Muscle of arm (tissue), 14 donors: ENCODE measurements at places on chromosomes 2 and 18. TPM values are rescaled to one million over a fixed set of nuclear protein-coding genes. Genes with fewer than 3 reads are reported as not detected.
A peak's percentile ranks its signal among the peaks of the same experiment; 100 is the strongest.

DNA sequence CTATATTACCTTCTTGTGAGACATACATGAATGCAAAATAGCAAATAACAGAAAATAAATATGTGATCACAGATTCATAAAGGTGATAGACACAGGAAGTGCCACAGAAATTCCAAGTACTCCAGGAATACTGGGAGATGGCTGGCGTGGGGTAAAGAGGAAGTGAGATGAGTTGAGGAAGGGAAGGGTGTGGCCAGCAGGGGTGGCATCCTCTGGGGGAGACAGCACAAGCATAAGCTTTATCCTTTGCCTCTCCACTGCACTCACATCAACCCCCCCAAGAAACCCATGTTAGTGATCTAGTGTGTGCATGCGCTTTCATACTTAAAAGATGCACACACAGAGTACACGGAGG lies 94.8 kb upstream of the B3GNT7 start:
- no peak for DNase-seq

GRCh38 chr2:165801176-165801575 lies 7.1 kb upstream of the GALNT3 start:
- no peak for DNase-seq

KCNG3 gene
- polyA plus RNA-seq: not detected

GRCh38 chr2:15893689-15894480 lies 46.5 kb upstream of the MYCN start:
- DNase-seq: no peak

DNA sequence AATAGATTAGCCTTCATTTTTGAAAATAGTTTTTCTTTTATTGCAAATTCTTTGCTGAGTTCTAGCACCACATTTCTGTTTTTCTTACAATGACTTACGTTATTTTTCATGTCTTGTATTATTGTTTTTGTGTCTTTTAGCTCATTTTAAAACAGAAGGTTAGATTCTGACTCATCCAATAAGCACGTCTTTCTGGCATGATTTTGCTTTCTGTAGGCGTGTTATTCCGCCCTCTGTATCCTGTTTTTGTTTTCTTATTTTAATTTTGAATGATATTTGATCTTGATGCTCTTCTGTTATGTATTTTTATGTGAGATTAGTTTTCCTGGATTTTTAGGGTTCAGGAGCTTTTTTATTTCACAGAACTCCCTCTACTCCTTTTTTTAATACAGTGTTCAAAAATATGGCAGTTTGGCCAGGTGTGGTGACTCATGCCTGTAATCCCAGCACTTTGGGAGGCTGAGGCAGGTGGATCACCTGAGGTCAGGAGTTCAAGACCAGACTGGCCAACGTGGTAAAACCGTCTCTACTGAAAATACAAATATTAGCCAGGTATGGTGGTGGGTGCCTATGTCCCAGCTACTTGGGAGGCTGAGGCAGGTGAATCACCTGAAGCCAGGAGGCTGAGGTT lies 145.0 kb downstream of the CLIP4 start:
- DNase-seq: no peak

- DNase-seq: no peak
Observed at GRCh38 chr18:36942264-36942663, 113.3 kb downstream of the KIAA1328 start.

KRTCAP3 gene
- 1.5 TPM for polyA plus RNA-seq

- DNase-seq: no peak
Observed at GRCh38 chr2:54606393-54606958, 117.0 kb upstream of the EML6 start.

DNA sequence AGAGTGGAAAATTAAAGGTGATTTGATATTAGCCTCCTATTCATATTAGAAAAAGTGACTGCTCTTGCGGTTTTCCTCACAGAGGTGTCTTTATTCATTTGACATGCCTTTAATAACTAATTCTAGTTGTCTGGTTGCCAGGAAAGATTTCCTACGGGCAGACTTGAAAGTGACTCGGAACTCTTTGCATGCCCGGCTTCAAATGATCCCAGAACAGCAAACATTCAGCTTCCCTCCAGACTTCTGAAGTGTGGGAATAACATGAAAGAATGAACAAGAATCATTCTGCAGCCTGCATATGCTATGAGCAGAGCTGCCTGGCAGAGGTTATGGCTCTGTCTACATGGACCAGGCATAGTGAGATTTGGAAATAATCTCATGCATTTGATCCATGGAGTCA lies 89.6 kb upstream of the PKDCC start:
- DNase-seq: no peak

- DNase-seq: no peak
Observed at GRCh38 chr2:136331226-136331625, 213.3 kb upstream of the CXCR4 start.

- no peak for DNase-seq
Observed at GRCh38 chr2:233350708-233351107, 3.6 kb upstream of the DGKD start.

GRCh38 chr2:26970928-26971627 lies 641 bp downstream of the MAPRE3 start:
- no peak for DNase-seq

ORC4 gene
- 49.9 TPM for polyA plus RNA-seq

- DNase-seq: no peak
Observed at GRCh38 chr2:157192445-157193423, 64.8 kb upstream of the GALNT5 start.

PTMA gene
- 506 TPM for polyA plus RNA-seq

ZCCHC2 gene
- polyA plus RNA-seq: 8.8 TPM

ABCB11 gene
- not detected for polyA plus RNA-seq

BMP10 gene
- polyA plus RNA-seq: not detected

DNA sequence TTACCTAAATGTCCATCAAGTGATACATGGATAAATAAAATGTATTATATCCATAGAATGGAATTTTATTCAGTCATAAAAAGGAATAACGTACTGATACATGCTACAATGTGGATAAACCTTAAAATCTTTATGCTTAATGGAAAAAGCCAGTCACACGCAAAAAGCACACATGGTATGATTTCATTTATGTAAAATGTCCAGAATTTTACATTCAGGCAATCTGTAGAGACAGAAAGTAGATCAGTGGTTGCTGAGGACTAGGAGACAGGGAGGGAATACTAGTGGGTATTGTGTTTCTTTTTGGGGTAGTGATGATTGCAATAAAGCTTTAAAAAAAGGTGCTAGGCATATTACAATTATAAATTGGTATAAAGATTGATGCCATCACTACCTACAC lies 30.7 kb upstream of the CD302 start:
- DNase-seq: no peak

- DNase-seq: no peak
Observed at GRCh38 chr2:191478799-191479679, 198.9 kb upstream of the NABP1 start.

DNA sequence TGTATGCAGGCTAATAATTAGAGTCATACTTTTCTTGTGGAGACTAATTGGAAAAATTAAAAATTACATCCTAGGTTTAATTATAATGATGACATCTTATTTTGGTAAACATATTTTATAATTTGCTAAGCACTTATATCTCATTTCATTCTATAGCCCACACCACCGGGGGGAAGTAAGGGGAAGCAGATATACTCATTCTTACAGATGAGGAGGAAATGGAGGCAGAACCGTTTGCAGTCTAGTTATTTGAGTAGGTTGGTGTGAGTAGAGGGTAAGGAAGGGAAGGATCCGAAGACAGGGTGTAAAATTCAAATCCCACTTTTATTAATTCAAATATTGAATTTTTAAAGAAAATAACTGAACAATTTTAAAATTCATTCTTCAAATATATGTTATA lies 3.7 kb downstream of the ITGAV start:
- no peak for DNase-seq

DNA sequence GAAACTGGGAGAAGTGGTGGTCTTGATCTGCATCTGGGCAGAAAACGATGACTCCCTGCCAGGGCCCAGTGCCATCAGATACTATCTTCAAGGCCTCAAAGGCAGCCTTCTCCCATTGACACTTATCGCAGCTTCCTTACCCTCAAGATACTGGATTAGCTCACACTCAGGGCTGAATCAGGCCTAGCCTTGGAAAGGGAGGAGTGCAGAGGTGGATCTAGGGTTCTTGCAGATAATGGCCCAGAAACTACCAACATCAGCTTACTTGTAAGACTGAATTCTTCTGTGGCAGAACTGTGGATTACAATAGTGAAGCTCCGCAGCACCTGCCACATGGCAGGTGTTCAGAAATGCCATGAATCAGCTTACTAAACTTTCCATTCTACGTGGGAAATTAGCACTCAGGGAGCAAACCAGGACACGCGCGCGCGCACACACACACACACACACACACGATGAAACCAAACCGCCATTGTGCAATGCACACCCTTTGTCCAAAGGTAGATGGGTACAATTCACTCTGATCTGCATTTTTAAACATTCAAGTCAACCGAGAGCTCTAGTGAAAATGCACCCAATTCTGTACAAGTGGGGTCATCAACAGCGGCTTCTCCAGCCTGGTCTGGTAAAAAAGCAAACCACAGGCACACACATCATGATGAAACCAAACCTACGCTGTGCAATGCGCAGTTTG lies 26.3 kb upstream of the TMEM182 start:
- DNase-seq: no peak

CXCR1 gene
- not detected for polyA plus RNA-seq

DNA sequence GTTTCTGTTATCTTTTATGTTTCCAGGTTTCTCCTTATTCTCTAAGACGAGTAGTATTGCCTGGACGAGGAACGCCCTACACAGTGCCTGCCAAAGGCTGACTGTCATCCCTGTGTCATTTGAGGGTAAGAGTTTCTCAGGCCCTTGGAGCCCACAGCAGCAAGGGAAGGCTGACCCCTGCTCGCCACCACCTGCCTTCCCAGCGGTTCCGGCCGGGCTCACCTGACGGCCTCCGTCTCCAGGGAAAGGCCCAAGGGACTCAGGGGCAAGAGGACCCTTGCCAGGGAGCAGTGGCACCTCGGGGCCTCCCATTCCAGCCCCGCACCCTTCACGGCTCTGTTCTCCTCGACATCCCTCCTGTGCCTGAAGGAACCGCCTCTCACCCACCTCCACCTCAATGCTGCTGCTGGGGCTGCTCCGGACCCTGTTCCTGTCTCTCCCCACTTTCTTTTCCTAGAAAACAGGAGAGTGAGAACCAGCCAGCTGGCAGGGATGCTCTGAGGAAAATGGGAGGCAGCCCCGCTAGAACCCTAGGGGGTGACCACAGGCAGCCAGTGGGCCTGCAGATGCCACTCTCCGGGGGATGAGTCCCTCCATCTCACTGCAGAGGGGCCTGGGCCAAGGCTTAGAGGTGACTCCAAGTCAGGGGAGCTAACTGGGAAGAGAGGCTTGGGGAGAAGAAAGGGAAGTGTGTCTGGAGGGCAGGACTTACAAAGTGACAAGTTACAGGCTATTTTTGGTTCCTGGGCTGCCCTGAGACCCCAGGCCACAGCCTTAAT lies 1.9 kb downstream of the LIMS2 start:
- no peak for DNase-seq

GRCh38 chr2:98948956-98949739 lies 13.1 kb upstream of the CRACDL start:
- DNase-seq: no peak

DNA sequence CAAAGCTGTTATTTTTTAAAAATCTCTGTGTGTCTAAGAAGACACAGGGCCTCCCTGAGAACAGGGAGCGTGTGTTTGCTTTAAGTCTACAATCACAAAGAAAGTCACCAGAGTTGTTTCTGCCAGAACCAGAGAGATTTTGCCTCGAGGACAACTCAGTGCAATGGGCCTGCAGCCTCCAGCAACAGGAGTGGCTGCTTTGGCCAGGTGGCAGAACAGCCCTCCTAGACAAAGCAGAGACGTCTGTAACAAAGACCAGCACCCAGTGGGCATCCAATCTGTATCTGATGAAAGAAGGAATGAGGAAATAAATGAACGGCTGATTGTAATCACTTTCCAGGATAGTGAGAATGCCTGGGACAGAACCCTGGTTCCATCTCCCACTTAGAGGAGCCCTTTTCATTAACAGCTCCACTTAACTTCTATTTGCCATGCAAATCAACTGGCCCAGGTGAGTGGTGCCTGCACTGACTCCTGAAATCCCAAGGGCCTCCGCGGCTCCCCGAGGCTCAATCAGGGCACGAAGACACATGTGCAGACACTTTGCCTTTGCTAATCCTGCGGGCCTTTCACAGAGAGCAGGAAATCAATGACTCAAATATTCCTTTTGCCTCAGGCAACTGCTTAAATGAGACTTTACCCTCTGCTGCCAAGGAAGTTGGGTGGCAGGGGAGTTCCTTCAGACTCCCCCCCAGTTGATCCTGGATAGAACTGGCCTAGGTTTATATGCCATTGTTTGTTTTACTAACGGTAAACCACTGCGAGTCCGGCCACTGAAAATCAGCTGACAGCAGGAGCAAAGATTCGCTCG lies 146.5 kb downstream of the CABLES1 start:
- DNase-seq: no peak

- DNase-seq: no peak
Observed at GRCh38 chr2:108591163-108591562, 56.9 kb downstream of the LIMS1 start.

GRCh38 chr2:150812066-150812465 lies 324.6 kb upstream of the RND3 start:
- peak; percentile 58 for DNase-seq

HAAO gene
- polyA plus RNA-seq: 14.2 TPM

ICOS gene
- not detected for polyA plus RNA-seq

GRCh38 chr2:88597168-88597567 lies 30.1 kb downstream of the EIF2AK3 start:
- no peak for DNase-seq

DNA sequence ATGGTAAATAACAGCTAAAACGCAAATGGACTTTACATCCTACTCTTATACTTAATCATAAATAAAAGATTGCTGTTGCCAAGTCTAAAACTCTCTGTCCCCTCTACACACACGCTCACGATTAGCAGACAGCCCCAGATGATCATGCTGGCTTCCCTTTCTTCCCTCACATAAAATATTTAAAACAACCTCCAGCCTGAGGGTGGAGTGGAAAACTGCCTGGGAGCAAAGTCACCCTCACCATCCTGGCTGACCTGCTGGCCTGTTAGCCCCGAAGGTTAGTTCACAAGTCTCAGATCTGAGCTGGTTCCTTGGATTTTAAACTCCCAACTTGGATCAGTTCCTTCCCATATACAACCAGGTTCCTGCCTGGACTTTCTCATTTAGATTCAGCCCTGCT lies 288.2 kb downstream of the NBAS start:
- no peak for DNase-seq

- DNase-seq: peak; percentile 59
Observed at GRCh38 chr2:112749755-112750559, 14.5 kb downstream of the CKAP2L start.

DNA sequence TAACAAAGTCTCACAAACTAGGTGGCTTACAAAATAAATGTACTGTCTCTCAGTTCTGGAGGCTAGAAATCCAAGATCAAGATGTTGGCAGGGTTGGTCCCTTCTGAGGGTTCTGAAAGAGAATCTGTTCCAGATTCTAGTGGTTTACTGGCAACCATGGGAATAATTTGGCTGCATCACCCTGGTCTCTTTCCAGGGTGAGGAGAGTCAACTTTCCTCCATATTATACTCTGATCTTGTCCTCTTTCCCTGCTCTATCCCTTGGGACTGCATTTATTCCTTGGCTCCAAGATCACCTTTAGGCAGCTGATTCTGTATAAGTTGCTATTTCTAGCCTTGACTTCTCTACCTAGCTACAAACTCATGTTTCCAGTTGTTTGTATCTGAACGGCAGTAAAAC lies 35.2 kb downstream of the SLC40A1 start:
- DNase-seq: peak; percentile 84

- no peak for DNase-seq
Observed at GRCh38 chr2:95292623-95293260, 4.4 kb upstream of the KCNIP3 start.

GRCh38 chr18:5979971-5980457 lies 84.7 kb upstream of the TMEM200C start:
- DNase-seq: no peak

UCN gene
- 0.59 TPM for polyA plus RNA-seq

GRCh38 chr2:237603718-237604362 lies 13.3 kb upstream of the RAB17 start:
- DNase-seq: no peak
